NCI-H226 (cell line): ENCODE measurements at places on chromosomes 12 and 14.

DNA sequence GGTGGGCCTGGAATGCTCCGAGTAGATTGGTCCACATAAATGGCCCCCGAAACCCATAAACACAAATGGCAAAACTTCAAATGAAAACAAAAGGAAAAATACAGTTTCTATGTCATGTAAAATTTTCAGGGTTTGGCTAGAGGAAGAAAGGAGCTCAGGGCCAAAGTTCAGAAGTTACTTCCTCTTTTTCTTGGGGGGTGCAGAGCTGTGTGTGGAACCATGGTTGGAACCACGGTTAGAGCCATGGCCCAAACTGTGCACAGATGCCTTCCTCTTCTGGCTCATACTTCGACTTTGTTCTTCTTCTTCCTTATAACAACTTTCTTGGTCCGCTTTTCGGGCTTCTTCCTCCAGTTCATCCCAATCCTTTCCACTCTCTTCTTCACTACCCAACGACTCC is 51.7 kb downstream of the MGST1 start:
- DNase-seq = no peak

DNA sequence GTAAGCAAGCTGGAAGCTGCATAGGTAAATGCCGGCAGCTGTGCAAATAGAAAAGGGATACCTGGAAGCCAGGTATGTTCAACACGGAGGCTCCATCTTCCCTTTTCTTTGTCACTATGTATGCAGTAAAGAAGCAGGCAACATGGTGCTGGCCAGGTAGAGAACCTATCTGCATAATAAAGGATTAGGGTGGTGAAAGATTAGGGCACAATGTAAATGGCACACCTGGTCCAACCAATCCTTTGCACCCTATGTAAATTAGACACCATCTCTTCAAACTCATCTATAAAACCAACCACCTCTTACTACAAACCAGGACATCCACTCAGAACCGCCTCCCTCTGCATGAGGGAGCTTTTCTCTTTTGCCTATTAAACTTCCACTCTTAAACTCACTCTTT is 32.3 kb downstream of the RPS29 start:
- no peak for DNase-seq

GRCh38 chr12:98669751-98670150 is 24.7 kb downstream of the APAF1 start:
- no peak for DNase-seq

GRCh38 chr12:53966385-53967133 is 6.4 kb upstream of the HOXC11 start:
- no peak for DNase-seq

- DNase-seq = no peak
Observed at GRCh38 chr14:36162267-36162666, 14.3 kb downstream of the PTCSC3 start.

DNA sequence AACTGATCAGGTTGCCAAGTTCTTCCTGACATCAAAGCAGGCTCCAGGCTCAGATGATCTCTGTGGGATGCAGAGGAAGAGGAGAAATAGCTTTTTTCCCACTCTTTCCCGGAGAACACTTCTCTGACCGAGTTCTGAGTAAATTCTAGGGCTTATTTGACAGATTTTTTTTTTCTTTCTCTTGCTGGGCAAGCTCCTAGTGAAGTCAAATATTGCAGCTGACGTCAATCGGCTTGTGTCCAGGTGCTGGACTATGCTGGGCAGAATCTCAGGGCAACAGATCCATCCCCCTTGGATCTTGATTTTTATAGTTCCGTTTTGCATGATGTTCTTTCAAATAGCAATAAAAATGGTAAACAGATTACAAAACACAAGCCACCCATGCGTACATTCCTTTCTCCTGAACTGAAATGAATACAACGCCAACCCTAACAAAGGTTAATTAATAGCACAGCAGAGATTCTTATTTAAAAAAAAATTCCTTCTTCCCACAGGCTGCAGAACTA is 182.2 kb downstream of the NOVA1 start:
- no peak for DNase-seq

- peak; percentile 86 for DNase-seq
Observed at GRCh38 chr12:50572287-50572686, 67.5 kb downstream of the DIP2B start.

DNA sequence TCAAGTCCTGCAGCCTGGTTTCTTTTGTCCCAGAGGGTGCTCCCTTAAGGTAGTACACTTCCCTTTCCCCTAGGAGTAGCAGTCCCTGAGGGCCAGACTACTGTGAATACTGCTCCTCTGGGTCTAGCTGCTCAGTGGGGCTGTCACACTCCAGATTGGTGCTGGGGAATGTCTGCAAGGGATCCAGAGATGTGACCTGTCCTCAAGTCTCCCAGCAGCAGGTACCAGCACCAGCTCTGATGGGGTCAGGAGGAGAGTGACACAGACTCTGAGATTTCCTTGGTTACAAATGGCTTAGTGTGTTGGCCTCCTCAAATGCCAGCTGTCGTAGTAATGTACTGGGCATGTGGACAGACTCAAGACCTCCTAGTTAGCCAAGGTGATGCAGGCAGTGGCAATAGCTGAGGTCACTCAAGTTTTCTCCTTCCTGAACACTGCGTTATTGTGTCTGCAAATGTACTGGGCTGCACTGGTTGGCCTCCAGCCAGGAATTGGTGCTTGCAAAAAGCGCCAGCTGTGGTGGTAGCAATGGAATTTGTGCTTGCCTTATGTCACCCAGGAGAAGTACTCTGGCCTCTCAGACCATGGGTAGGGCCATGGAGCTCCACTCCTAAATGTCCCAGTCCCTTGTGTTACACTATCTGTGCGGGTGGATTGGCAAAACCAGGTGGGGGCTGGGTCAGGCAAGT is 36.4 kb upstream of the AEBP2 start:
- DNase-seq = no peak

GRCh38 chr12:25001311-25001710 is 52.4 kb upstream of the BCAT1 start:
- DNase-seq = no peak

GRCh38 chr12:27237790-27238771 is 6.0 kb upstream of the STK38L start:
- DNase-seq = peak; percentile 26

GRCh38 chr12:60194678-60195077 is 598.8 kb downstream of the SLC16A7 start:
- peak; percentile 68 for DNase-seq

DNA sequence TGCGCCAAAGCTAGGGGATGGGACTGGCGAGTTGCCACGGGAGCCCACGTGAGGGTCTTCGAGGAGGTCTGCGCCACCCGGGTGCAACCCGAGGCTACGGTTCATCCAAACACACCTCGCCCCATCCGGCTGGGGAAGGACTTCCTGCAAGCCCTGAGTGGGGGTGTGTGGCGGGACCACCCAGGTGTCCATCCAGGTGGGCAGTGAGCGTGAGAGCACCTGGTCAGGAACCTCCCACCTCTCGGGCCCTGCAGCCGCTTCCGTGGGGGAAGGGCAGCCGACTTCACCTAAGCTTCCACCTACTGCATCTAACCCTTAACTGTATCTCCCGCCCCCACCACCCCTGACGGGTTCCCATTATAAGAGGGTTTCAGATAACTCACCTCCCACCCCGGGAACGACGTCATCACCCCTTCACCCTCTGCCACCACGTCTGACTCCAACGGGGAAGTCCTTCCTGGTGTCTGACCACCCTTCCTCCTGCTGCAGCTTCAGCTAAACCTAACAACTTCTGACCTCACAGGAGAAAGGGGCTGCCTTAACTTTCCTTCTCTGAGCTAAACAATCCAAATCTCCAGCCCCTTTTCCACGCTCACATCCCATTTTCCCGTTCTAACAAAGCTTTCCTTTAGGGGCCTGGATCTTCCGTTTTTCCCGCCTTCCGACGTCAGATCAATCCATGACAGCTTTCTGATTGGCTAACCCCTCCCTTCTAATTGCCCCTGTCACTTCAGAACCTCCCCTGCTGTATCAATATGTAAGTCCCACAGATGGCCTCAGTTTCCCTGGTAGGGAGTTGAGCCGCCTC is 27.4 kb upstream of the SMUG1 start:
- DNase-seq = no peak

DNA sequence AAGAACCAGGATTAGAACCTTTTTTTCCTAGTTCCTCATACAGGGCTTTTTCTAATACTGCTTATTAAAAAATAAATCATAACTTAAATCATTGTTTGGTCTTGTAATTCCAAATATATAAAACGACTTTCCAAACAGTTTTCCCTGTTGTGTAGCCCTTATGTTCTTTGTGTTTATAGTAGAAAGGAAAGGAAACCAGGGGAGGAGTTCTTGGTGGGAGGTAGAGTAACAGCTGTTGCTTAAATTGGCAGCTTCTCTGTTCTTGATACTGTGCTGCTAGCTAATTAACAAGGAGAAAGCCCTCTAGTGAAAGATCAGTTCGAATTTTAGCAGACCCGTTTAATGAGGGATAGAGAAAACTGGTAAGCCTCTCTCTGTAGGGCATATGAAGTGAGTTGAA is 15.0 kb downstream of the SRP54 start:
- no peak for DNase-seq

DNA sequence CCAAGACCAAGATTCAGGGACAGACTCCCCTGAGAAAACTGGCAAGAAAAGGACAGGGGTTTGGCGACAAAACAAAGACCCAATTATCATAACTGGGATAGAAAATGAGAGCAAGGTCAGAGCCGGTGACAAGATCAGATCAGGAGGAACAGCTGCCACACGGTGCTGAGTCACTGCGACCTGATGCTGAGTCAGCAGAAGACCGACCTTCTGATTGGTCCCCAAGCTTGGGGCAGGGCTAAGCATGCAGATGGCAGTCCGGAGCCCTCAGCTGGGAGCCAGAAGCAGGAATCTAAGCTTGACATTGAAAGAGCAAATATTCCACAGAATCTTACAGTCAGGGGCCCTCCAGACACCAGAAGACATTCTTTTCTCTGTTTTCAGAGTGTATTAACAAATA is 19.1 kb upstream of the ARMH4 start:
- DNase-seq = peak; percentile 65

GRCh38 chr12:131681257-131681620 is 29.7 kb upstream of the SFSWAP start:
- DNase-seq = no peak

GRCh38 chr12:110367181-110367864 is 36.2 kb downstream of the ANAPC7 start:
- no peak for DNase-seq

GRCh38 chr12:78695749-78696148 is 168.8 kb upstream of the SYT1 start:
- DNase-seq = no peak

DNA sequence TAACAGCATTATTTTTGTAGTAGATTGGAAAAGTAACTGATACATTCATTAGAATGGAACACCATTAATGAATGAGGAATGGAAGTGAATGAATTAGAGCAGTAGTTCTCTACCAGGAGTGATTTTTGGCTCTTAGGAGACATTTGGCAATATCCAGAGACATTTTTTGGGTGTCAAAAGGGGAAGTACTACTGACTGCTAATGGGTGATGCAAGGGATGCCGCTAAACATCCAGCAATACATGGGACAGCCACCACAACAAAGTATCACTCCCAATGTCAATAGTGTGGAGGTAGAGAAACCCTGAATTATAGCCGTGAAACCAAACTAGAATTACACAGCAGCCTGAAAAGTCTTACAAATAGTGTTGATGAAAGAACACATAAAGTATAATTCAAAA is 1.5 kb downstream of the CHURC1 start:
- DNase-seq = no peak

DNA sequence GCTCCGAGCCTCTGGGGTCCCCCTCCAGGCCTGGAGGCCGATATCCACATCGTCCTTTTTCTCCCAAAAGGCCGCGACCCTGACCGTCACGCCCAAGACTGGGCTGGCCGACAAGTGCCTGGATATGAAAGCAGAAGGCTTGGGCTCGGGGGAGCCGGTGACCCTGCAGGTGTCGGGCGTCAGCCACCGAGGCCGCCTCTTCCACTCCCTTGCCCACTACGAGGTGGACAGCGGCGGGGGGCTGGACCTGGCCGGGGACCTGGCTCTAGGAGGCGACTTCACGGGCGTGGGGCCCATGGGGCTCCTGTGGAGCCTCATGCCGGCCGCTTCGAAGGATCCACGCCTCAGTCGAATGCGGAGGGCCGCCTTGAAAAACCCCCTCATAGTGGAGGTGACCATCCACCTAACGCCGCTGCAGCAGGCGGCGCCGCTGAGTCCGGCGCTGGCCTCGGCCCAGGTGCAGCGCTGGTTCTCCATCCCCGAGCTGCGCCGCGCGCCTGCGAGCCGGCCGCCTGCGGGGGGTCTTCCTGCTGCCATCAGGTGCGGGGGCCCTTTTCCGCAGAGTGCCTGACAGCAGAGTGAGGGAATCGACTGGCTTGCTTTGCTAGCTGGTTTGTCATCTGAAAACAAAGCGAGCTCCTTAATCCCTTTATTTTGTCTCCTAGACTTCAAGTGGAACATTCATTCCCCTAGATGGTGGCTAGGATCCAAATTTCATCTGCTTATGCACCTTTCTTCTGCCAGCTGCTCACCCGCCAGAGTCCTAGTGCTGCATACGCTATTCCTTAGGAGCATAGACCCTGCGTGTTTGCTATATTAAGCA is 10.6 kb upstream of the DNAL1 start:
- no peak for DNase-seq

GRCh38 chr12:53074283-53074998 is 4.7 kb downstream of the SPRYD3 start:
- DNase-seq = no peak

DNA sequence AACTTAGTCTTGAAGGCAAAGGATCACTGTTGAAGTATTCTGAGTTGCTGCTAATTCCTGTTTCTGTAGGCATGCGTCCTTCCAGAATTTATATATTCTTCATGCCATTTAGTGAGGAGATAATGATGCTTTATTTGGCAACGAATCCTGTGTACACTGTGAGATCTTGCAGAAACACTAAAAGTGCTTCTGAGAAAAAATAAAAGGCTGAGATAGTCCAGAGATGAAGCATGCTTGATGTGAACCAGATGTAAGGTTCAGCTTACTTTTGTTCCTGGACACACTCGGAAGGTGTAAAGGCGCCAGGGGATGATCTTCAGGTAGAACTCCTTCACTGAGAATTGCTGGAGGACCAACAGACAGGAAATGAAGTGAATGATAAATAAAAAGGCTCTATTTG is 39.1 kb downstream of the AREL1 start:
- no peak for DNase-seq

- DNase-seq = no peak
Observed at GRCh38 chr12:11805680-11806079, 156.2 kb downstream of the ETV6 start.

DNA sequence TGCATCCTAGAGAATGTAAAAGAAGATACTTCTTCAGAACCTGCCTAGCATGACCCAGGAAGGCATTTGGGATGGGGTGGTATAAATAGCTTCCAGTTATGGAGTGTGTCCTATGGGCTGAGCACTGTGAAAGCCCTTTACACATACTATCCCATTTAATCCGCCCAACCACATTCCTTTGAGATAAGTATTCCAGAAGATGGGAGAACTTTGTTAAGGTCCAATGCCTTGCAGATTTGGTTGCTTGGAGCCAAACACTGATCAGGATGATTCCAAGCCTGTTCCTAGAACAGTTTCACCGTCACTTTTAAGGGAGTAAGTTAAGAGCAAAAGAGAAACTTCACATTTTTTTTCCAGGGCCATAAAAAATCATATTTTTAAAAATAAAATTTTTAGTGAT is 82.5 kb upstream of the CLMN start:
- no peak for DNase-seq

DNA sequence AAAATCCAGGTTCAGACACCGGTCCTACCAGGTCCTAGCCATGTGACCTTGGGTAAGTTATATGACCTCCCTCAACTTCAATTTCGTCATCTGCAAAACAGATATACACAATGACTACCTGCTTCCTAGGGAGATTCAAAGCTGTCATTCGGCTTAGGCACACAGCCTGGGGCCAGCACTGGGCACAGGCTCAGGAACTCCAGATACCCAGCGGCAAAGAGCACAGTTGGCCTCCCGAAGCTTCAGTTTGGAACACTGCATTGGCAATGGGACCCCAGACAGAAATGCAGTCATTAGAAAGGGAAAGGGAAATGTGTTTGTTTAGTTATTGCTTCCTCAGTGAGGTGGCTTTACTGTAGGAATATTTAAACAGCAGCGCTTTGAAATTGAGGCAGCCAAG is 11.4 kb downstream of the PLEKHG6 start:
- no peak for DNase-seq
